Kidney capillary endothelial cell (primary cell): ENCODE measurements at places on chromosomes 2 and 18.
A peak's percentile ranks its signal among the peaks of the same experiment; 100 is the strongest.

- no peak for DNase-seq
Measured at GRCh38 chr2:216792222-216793021, 67.4 kb downstream of the TNP1 start.

DNA sequence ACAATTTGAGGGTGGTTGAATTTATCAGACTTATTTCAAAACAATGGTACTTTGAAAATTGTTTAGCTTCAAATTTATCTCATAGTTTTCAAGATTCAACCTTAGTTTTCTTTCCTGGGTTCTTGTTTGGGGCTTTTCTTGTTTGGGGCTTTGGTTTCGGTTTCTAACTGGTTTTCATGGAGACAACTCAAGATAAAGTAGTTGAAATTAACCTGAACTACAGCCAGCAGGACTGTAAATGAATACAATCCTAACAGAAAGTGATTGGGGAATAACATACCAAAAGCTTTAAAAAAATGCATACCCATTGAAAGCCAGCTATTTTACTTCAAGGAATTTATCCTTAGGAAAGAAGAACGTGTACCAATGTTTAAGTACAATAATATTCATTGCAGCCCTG lies 133.5 kb upstream of the SLC14A2 start:
- DNase-seq = no peak

DNA sequence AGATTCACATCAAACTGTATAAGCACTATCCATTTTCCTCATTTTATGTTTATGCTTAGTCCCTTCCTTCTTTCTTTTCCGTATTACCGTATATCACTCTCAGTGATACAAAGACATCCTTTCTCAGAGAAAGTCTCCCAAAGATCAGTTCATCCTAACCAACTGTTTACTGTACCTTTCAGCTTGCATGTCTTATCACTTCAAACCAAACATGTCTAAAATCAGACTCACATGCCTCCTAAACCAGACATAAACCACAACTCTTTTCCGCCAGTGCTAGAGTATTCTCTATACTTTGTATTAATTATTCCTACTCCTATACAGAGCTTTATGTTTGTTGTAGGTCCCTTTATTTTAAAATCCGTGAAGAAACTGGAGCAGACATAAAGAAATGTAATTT lies 41.5 kb downstream of the KCMF1 start:
- no peak for DNase-seq

GRCh38 chr18:63107931-63108330 lies 211.6 kb downstream of the BCL2 start:
- DNase-seq = no peak

- DNase-seq = no peak
Measured at GRCh38 chr18:3504637-3505036, 54.7 kb downstream of the TGIF1 start.

GRCh38 chr2:127130421-127130820 lies 23.5 kb upstream of the BIN1 start:
- DNase-seq = no peak

DNA sequence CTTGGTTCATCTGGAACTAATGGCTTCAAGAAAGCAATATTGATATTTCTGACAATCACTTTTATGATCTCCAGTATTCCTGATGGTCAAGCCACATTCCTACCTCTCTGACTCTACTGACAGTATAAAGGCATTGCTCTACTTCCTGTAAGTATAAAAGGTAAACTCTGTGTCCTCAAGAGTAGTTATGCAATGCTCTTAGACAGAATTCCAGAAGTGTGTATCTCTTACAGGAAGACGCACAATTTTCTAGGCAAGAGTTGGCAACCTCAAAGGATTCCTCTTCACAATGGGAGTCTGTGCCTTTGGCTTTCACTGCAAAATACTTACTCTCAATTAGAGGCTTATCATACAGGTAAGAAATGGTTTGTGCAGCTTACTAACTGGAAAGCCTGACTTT lies 100.1 kb downstream of the THADA start:
- no peak for DNase-seq

DNA sequence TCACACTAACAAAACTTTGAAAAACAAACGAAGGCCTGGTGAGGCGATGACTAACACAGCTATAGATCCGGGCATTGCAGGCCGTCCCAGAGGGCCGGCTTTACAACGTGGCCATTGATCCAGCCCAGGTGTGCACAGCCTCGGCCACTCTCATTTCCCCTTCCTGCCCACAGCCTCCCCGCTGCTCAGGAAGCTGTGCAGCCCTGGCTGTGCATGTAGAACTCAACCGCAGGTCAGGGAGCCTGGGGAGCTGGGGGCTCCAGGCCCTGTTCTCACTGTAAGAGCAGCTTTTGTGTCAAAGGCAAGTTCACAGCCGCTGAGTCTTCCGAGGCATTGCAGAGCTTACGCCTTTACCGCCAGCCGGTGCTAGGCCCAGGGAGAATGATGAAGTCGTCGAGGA lies 87.2 kb downstream of the LONRF2 start:
- no peak for DNase-seq

- DNase-seq = no peak
Measured at GRCh38 chr2:170840717-170841210, 24.1 kb downstream of the GAD1 start.

GRCh38 chr18:40210696-40211095 lies 1744.3 kb upstream of the PIK3C3 start:
- no peak for DNase-seq

DNA sequence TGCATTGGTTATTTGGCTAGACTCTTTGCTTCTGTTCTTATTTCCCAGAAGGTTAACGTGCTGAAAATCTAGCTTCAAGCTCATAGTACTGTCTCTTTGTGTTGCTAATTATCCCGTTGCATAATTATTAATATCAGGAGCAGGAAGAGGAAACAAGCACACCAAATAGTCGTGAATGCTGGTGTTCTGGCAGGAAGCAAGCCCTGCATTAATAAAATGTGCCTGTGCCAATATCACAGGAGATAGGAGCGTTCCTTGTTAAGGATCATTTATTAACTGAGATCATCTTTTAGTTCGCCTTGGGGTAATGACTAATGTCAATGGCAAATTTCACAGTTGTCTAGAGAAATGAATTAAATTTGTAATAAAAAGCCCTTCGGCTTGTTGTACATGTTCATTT lies 893.0 kb upstream of the POU3F3 start:
- DNase-seq = no peak

DNA sequence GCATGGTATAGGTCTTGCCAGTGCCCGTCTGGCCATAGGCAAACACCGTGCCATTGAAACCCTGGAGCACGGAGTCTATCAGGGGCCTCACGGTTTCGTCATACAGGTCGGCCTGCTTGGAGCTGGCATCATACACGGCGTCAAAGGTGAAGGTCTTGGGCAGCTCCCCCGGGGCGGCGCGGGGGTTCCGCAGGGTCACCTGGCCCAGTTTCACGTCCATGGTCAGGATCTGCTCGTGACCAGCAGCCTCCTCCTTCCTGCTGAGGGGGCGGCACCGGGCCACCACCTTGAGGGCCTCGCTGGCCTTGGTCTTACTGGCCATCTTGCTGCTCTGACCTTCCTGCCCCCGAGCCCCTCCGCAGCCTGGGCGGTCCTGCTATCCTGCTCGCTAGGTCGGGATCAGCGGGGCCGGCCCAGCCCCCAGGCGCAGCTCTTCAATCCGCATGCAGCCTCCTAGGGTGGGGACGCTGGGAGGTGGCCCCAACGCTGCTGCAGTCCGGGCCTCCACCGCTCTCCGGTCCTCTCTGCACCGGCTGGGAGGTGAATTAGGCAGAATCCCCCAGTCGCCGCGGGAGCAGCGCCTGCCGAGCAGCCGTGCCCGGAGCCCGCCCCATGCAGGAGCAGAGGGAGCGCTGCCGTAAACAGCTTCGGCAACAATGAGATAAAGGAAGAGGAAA lies 563 bp downstream of the KIF3C start:
- no peak for DNase-seq

DNA sequence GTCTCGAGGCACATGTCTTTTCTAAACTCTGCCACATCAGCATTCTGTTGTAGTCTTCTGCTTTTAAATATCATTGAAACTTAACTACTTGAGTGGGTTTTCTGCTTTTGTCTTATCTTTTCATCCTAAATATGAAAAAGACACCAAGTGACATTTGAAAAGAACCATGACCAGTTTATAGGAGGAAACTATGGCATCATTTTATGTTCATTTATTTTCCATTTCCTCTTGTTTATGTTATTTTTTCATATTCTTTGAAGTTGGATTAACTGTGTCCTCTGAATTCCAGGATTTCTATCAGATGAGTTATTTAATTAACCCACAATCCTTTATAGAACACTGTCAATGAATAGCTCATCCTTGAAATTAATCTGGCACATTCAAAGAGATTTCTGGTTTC lies 93.4 kb upstream of the ARHGAP28 start:
- DNase-seq = no peak

DNA sequence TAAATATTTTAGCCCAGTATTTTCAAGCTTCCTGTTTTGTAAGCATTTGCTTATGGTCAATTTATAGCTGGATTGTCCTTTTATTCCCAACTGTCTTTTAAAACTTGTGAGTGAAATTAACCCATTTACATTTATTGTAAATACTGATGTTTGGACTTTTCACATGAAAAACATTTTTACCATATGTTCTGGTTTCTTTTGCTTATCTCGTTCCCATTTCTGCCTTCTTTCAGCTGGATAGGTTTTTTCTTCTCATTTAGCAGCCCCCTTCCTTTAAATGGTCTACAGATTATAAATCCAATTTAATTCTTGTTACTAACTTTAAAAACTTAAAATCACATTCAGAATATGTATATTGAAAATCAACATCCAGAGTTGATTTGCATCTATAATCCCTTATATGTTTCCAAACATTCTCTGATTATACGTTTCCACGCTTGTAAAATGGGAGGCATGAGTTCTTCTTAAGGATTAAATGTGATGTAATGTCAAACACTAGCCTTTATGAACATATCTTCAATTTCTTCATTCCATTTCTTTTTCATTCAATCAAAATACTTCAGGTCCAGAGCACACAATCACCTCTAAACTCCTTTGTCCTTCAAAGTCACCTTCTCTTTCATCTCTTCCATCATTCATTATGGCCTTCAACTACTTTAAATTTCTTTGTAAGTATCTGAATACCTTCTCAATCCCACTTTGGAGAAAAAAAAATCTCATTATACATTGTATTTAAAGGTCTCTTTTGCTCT lies 1.1 kb upstream of the KDM3A start:
- DNase-seq = peak; percentile 3

DNA sequence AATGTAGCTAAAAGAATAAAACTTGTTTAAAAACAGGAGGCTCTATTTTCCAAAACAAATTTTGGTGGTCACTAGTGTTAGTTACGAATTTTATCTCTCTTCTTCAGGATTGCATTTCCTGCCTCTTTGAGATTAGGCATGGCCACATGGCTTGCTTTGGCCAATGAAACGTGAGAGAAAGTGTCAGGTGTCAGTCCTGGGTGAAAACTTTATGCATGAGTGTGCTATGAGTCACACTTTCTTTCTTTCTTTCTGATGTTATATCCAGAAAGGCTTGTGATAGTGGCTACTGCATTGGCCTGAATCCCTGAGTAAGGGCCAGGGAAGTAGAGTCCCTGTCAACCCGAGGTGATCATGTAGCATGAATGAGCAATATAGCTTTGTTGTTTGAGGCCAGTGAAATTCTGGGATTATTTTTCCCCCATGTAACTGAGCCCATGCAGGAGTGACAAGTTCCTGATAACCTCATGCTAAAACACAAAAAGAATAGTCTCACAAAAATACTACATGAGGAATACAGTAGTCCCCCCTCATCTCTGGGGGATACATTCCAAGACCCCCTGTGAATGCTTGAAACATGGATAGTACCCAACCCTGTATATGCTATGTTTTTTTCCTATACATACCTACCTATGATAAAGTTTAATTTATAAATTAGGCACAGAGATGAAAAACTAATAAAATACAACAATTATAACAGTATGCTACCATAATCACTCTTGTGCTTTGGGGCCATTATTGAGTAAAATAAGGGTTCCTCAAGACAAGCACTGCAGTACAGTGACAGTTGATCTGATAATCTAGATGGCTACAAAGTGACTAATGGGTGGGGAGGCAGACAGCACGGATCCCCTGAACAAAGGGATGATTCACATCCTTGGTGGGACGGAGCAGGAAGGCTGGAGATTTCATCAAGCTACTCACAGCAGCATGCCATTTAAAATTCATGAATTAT lies 109.5 kb downstream of the CDC42EP3 start:
- peak; percentile 69 for DNase-seq

DNA sequence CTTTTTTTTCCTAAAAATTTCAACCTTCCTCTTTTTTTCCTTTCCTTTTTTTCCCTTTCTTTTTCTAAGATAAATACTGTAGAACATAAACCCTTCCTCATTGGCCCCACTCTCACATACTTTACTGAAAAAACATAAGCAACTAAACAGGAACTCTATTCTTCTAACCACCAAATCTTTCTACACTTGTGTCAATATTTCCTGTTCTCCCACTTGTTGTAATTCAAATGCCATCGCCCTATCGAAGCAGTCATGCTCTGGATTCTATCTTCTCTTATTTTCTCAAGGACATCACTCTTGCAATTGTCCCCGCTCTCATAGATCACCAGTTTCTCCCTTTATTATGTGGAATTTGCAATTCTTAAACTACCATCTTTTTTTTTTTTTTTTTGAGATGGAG lies 20.2 kb upstream of the SSB start:
- DNase-seq = no peak

- no peak for DNase-seq
Measured at GRCh38 chr2:33301355-33301754, 175.1 kb upstream of the RASGRP3 start.

DNA sequence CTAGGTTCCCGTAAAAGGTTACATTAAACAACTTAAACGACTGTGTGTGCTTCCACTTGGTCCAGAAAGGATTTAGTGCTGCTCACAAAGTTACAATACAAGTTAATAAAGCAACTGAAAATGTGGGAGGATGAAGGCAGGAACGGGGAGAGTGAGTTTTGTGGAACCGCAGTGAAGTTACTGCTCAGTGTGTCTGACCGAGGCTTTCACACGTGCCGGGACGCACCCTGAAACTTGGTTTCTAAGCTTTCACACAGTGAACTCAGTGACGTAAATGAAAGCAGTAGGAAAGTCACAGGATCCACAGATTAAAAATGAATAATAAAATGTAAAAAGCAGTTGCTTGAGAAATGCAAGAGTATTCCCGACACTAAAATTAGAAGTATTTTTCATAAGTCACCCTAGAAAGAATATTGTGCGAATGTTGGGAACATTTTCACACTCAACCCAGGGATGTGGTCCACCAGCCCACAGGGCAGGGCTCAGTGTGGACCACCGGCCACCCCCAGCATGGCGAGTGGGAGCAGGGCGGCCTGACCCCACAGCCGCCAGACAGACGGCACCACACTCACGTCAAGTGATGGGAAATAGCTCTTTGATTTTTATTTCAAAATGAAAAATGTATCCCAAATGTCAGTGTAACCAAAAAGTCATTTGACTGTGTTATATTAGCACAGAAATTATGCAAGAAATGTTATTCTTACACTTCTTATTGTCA lies 32.6 kb upstream of the CHMP1B start:
- DNase-seq = no peak

GRCh38 chr2:65458999-65459398 lies 26.6 kb upstream of the SPRED2 start:
- peak; percentile 66 for DNase-seq
